ENCODE measurements at places on chromosomes 13 and 19.

DNA sequence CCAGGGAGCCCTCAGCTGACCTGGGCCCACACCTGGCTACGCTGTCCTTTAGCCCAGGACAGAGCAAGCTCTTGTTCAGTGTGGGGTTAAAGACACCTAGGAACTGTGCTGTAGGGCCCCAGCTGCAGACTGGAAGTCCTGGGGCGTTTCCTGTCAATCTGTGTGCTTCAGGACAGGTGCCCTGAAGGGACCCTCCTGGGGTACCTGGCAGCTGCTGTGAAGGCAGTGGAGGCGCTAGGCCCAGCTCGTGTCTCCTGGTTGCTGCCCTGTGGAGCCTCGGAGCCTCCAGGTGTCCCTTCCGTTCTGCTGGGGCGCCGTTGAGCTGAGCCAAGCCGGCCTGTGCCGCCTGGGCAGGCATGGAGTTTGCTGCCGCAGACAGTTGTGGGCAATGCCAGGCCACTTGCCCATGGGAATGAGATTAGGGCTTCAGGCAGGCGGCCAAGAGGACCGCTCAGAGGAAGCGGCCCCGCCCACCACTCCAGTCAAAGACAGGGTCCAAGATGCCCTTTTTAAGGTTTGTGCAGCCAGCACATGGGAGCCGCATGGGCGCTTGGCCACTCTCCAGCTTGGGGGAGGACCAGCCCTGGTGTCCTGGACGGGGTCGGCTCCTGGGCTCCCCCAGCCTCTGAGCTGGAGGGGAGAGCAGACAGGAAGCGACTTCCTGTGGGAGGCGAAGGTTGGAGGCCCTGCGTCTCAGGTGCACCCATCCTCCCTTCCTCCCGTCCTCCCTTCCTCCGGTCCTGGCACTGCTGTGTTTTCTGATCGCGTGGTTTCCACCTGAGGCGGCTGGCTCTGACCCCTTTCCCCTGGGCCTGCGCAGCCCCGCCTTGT is 4.0 kb downstream of the PTBP1 start:
- DNase-seq = no peak

GRCh38 chr13:89923736-89924135 is 1423.8 kb upstream of the MIR17HG start:
- DNase-seq = no peak

DNA sequence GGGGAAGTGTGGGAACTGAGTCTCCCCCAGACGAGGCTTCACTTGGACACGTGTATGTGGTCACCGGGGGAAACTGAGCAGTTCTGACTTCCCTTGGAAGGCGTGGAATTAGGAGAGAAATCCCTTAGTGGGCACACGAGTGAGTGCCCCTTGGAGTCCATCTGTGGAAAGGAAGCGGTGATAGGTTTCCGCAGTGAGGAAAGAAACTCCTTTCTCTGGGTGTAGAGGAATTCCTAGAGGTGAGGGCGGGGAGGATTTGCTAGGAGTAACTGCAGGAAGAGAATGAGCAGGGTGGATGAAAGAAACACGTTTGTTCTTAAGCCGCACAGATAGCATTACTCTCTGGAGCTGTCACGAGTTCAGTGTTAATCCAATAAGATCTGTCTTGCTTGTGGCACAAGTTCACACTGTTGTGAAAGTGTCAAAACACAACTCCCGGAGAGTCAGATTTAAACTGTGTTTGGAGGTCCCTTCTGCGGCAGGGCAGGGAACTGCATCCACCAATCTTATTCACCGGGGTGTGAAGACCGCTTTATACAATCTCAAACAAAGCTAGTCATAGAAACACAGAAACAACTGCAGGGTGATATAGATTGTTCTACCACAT is 1.2 kb downstream of the KL start:
- DNase-seq = peak; percentile 16

GRCh38 chr19:18830488-18830887 is 1.3 kb upstream of the UPF1 start:
- DNase-seq = no peak

- no peak for DNase-seq
Observed at GRCh38 chr13:20778311-20778710, 4.5 kb upstream of the EEF1AKMT1 start.

DNA sequence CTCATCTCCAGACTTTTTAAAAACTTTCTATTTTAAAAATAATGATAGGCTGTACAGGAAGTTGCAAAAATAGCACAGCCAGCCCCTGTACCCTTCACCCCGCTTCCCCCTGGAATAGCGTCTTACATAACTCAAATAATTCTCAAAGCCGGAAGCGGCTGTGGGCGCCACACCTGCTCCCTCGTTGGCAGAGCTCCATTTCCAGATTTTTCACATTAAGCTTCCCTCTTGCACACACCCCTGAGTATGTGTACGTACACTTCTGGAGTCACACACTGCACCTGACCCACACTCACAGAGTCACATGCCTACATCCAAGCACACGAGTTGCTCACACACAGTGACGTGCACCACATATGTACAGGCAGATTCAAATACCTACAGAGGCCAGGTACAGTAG is 24.9 kb upstream of the DPP9 start:
- no peak for DNase-seq

DNA sequence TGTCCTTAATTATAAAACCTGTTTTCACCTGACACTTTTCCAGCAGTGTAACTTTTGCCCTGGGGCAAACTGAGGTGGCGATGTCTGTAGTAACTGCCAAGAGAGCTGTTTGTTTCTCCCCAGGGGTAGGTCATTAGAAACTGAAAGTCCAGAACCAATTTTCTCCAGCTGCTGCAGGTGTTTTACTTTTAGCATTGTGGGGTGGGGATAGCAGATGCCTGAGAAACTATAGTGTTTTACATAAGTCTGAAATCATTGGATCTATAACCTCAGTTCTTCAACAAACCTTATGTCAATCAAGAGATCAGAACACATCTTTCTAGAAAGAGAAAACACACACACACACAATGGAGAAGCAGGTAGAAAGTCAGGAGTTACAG is 92.7 kb downstream of the LHFPL6 start:
- no peak for DNase-seq

DNA sequence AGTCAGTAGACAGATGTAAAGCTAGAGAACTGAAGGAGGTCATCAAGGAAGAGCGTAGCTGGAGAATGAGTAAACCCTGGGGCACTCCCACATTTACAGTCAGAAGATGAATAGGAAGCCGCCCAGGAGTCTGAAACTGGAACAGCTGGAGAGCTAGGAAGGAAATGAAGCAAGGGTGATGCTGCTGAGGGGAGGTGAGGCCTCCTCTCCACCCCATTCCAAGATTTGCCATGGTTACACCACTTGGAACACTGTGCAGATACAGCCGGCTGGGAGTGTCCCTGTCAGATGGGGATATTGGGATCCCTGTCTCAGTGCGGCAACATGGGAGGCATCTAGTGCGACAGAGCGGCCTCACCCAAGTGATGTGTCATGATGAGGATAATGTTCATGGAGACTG is 51.8 kb upstream of the GPI start:
- no peak for DNase-seq

DNA sequence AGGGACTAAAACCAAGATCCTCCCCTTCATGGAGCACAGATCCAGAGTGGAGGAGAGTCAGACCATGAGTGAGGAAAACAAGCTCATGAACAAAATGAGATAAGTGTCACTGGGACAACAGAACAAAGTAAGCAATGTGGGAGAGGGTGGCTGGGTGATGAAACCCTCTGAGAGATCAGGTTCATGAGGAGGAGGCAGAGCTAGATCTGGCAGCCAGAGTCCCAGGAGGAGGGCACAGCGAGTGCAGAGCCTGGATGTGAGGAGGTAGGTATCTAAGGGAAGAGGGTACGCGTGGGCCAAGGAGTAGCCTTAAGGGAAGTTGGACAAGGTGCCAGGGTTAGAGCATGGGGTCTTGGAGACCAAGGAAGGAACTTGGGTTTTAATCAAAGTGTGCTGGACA is 1311.9 kb downstream of the UQCRFS1 start:
- no peak for DNase-seq

DNA sequence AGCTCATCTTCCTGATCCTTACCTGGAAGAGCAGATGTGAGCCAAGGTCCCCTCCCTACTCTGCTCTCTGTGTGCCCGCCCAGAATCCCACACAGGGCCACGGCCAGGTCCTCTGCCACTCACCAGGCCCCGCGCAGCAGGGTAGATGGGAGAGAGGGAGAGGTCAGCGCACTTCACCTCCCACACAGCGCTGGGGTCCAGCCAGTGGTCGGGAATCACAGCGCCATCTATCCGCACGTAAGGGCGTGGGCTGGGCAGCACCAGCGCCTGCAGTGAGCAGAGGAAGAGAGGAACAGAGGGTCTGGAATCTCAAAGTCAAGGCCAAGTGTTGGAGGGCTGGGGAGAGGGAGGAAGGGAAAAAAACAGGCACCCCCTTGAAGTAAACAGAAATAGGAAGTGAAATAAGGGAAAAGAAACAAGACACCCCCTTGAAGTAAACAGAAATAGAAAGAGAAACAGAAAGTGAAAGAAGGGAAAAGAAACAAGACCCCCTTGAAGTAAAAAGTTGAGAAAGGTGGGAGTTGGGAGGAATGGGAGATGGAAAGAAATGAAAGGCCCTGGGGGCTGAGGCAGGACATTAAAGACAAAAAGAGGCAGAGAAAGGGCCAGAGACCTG is 7.0 kb upstream of the PLA2G4C start:
- DNase-seq = no peak

Measured in HEK293T (cell line).